Kasumi-1 (cell line): ENCODE measurements at places on chromosomes 6 and 20.
A peak's percentile ranks its signal among the peaks of the same experiment; 100 is the strongest.

DNA sequence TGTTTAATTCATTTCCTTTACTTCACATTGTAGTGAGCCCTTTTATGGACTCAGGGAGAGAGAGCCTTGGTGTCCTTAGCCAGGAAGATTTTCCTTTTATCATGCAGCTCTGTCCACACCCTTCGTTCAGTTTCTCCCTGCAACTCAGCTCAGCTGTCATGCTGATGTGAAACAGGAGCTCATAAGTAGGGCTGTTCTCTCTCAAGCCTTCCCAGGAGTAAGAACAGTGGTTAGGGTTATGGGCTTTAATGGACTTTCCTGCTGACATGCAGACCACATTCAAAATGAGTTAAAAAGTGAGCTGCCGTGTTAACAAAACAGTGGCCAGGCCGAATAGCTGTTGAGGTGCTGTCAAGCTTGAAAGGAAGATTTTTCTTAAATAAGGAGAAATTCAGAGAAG, 104.1 kb downstream of the BCKDHB start:
- no peak for DNase-seq

DNA sequence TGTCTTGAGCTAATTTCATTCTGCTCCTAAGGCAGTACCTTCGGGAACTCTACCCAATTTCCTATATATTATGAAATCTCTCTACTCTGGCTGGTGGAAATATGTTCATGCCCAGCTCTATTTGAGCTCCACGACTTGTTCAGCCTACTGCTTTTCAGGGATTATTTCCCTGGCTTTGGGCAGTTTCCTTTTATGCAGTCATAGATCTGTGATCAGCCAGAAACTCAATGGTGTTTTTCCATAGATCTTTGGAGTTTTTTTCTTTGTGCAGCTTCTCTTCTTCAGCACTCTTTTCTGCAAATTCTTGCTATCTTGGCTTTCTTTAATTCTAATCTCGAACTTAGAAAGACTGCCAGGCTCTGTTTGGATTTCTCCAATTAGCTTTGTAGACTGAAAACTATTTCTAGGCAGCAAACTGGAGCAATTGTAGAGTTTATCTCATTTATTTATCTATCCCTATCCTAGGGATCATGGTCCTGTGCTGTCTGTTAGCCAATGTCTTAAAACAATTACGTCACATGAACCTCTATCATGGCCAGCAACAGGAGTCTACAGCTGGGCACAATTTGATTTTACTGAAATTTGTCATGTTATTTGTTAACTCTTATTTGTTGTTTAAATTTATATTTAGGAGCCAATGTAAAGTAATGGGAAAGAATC, 328.4 kb downstream of the BCKDHB start:
- DNase-seq = no peak

DNA sequence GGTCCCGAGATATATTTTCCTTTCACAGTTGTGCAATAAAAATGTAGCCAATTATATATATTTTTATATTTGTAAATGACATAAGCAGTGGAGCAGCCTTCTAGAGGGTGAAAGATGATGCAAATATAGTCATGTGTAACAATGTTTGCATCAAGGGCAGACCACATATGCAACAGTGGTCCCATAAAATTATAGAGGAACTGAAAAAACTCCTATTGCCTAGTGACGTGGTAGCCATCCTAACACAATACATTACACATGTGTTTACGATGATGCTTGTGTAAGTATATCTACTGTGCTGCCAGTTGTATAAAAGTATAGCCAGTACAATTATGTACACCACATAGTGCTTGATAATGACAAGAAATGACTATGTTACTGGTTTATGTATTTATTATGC, 162.8 kb downstream of the ZFAND3 start:
- no peak for DNase-seq

DNA sequence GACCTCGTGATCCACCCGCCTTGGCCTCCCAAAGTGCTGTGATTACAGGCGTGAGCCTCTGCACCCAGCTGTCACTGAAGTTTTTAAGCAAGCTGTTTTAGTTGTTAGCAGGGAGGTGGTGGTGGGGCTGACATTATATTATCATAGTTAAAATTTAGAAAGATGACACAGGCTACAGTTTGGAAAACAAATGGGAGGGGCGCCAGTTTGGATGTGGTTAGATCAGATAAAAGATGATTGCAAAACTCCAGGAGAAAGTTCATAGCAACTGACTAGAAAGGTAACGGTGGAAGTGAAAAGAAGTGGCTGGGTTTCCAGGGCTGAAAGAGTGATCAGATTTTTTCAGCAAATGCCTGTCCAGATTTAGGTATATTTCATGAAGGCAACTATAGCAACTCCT, 311.9 kb upstream of the CITED2 start:
- DNase-seq = no peak

- no peak for DNase-seq
Measured at GRCh38 chr20:1477896-1478490, 11.3 kb upstream of the NSFL1C start.

- peak; percentile 68 for DNase-seq
Measured at GRCh38 chr6:98932381-98932780, 15.4 kb downstream of the FBXL4 start.

DNA sequence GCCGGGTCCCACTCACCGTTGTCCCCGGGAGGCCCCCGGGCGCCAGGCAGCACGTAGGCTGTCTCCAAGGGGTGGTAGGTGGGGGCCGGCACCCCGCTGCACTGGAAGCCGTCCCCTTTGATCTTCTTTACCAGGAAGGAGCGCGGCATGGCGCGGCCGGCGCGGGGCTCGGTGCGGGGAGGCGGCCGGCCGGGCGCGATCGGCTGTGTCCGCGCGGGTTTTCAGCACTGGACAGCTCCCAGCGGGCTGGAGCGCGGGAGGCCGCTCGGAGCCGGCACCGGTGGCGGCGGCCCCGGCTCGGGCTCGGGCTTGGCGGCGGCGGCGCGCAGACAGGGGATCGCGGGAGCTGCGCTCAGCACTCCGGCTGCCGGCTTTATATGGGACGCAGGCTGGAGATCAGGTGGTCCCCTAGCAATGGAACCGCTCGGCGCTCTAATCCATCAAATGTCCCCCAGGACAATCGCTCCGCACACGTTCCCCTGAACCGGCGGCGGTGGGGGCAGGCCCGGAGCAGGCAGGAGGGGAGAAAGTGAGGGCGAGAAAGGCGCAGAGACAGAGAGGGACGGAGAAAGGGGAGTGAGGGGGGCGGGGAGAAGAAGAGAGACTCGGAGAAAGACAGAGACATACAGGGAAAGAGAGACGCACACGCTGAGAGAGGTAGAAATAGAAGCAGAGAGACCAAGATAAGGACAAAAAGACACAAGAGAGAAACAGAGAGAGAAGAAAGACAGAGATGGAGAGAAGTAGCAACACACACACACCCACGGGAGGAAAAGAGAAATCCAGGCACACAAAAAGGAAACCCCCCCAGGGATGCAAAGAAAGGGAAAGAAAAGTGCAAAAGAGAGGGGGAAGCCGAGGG, at the start of gene SCRT2:
Gene SCRT2, minus strand, starts transcription at position 350 of the 862 bp plus-strand sequence. Its CDS starts 201 bp downstream, at position 149.
- peak; percentile 34 for DNase-seq

DNA sequence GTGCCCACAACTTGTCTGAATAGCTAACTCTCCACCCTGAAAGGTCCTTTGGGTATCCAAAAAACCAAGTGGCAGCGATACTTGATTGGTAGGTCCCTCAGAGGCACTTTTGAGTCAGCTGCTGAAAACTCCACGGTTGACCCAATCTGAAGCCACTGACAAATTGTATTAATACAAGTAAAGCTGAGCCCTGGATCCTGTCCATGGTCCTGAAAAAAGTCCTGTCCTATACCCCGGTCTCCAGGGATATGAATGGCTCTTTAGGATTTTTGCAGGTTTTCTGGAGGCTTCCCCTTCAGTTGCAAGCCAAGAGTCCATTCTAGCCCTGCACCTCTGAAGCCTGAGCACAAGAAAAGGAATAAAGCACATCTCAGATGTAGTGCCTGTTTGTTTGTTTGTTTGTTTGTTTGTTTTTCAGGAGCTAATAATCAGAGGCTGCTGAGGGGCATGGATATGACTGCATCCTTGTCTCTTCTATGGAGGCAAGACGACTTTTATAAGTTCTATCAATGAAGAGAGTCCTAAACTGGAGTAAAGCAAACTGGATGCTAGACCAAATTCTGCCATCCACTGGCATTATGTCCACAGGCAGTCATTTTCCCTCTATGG, 1.7 kb upstream of the SLC12A5 start:
- DNase-seq = peak; percentile 45

DNA sequence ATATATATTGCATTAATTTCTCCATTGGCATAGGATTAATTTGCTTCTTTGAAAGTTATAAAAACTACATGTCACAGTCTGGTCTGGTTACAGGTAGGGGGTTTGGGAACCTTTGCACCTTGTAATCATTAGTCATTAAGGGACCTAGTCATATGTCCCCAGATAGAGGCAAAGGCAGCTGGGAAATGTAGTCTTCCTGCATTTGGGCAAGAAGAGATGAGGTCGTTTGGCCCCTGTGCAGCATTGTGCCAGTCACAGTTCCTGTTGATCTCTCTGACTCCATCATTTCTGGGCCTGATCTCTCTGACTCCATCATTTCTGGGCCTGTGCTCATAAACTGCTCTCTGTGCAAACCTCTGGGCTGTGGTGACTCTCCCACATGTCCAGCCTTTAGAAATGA, 73.2 kb downstream of the BCKDHB start:
- no peak for DNase-seq

DNA sequence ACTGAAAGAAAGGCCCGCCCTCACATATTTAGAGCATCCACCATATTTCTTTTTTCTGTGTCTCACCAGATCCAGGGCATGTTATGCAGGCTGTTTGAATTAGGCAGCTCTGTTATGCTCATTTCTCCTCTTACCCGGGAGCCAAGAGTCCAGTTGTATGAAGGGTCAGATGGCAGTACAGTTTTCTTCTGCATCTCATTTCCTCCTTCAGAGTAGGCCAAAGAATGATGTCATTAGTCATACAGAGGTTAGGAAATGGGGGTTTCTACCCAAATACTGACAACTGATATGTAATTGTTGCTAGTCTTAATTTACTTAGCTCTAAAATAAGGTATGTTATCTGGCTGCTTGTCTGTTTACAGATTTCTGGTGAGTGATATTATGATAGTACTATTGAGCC, 130.8 kb downstream of the SOBP start:
- DNase-seq = no peak

DNA sequence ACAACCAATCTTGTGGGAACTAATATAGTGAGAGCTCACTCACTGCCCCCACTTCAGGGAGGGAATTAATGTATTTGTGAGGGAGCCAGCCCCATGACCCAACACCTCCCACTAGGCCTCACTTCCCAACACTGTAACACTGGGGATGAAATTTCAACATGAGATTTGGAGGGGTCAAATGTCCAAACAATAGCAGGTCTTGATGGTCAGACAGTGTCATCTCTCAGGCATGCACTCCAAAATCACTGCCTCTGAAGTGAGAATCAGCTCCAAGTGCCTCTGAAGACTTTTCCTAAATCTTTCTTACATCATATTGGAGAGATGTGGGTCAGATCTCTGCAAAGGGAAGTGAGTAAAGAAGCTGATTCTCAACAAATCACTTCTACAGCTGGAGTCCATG, 13.8 kb upstream of the SAYSD1 start:
- DNase-seq = no peak

- DNase-seq = no peak
Measured at GRCh38 chr6:37082390-37083130, 77.1 kb downstream of the FGD2 start.

GRCh38 chr20:34407962-34408474, 44.9 kb downstream of the ITCH start:
- DNase-seq = no peak

GRCh38 chr20:41306061-41306727, 11.3 kb downstream of the ZHX3 start:
- DNase-seq = no peak

- peak; percentile 6 for DNase-seq
Measured at GRCh38 chr6:53258774-53259155, 90.0 kb downstream of the ELOVL5 start.

- DNase-seq = no peak
Measured at GRCh38 chr6:89644864-89645263, 6.3 kb upstream of the LYRM2 start.

GRCh38 chr6:104714796-104715195, 144.9 kb downstream of the HACE1 start:
- DNase-seq = no peak

GRCh38 chr20:56683077-56683865, 54.2 kb downstream of the TFAP2C start:
- no peak for DNase-seq

DNA sequence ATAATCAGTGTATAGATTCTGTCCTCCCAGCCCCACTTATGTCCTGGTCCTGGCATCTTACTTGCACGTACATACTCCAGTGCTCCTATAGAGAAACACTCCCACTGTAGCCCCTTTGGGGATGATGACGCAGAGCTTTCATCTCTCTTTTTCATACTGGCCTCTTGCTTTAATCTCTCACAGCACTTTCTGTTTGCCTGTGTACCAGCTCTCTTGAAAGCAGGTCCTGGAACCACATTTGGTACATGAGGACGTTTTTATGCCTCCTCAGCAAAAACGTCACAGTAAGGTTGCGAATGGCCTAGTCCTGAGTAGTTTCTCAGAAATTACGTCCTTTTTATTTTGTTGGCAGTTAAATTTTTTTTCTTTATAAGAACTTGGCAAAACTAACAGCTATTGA, 10.8 kb downstream of the L3MBTL3 start:
- no peak for DNase-seq
